Tibial nerve (tissue), 4 donors: ENCODE measurements at places on chromosomes 5 and 9. TPM values are rescaled to one million over a fixed set of nuclear protein-coding genes. Genes with fewer than 3 reads are reported as not detected.

Gene SLC4A9
- total RNA-seq, result not detected

Gene SLC6A19
- not detected for total RNA-seq

Gene ROR2
- total RNA-seq, result 4.2 TPM

Gene FAM169A
- total RNA-seq, result 11.7 TPM

Gene SMIM27
- 5.3 TPM for total RNA-seq

Gene PCDHA1
- total RNA-seq, result not detected

Gene CCL27
- not detected for total RNA-seq

DNA sequence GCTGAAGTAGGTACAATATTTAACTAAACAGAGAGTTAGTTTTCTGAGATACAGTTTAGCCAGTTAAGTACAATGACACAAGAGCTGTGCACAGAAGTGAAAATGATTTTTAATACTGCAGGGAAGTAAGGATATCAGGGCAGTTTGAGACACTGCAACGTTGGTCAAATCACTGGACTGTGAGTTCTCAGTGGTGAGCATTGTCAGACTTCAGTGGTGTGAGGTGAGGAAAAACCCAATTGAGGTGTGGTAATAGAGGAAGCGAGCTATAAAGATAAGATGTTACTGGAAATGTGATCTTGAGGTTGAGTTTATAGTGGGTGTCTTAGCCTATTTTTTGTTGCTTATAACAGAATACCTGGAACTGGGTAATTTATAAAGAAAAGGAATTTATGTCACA, 12.8 kb upstream of the FBXL7 start:
- DNase-seq, result no peak

GRCh38 chr9:122126331-122127261, 33.0 kb downstream of the NDUFA8 start:
- DNase-seq, result no peak

DNA sequence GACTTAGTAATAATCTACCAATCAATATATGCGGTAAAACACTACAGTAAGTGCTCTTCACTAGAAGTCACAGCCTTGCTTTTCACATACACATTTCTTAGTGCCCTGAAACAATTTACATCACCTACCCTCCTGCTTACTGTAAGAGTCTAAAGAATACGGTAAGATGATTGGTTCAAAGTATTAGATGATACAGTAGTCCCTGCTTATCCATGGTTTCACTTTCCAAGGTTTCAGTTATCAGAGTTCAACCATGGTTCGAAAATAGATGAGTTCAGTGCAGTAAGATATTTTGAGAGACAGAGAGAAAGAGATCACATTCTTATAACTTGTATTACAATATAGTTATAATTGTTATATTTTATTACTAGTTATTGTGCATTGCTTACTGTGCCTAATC, 83.0 kb downstream of the CPLANE1 start:
- no peak for DNase-seq

DNA sequence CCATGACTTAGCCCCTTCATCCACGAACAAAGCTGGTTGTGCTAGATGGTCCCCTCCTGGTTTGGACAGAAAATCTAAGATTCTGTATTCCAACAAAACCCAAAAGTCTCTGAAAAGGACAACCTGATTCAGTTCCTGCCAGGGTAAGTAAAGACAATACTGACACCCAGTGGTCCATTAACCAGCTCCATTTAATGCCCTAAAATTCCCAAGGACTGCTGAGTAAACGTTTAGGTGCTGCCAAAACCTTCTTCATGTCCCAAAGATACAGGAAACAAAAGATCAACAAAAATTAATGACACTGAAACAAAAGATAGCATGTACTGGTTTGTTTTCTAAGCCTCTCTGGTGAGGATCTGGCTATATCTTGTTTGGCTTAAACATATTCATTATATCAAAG, 25.3 kb upstream of the PPP1R2B start:
- no peak for DNase-seq

DNA sequence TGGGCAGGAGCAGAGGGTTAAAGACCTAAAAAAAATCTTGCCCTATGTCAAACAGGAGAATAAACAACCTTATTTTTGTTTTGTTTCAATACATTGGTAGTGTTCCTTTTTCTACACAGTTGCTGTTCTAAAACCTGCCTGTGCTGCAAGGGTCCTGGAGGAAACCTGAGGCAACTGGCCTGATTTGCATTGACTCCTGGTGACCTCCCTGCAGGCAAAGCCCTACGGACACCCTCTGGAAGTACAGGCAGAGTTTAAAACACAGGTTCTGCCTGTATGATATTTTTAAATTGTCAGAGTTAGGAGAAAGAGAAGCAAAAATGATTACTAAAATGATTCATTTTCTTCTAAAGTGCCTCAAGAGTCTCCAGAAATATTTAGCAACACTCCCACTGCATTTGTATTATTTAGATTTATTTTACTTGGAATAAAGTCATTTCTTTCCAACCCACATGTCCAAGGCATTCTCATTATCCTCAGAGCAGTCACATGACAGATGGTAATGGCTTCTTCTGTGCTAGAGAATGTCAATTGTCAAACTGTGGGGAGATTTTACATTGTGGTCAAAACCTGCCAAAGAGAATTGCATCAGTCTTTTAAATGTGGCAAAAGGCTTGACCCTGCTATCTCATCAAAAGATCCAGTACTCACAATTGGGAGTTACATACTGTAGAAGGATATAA, 559.6 kb downstream of the CETN3 start:
- DNase-seq, result no peak

DNA sequence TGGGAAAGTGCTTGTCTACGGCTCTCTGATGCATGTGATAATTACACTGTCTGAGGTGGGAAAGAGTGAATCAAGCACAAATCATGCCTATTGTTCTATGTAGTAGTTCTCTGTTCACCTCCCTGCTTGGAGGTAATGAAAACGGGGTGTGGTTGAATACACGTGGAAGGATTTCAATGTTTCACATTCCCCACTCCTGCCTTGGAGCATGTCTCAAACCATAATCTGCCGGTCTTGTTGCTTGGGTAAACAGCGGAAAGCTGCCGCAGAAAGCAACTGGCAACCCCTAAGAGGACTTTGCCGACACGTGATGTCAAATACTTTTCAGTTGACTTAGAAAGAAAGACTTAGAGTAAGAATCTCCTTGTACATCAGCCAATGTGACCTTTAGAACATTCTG, 63.5 kb upstream of the MOCS2 start:
- no peak for DNase-seq

GRCh38 chr5:5011151-5011550, 129.0 kb upstream of the ADAMTS16 start:
- no peak for DNase-seq

GRCh38 chr9:98368366-98369065, 113.1 kb upstream of the TBC1D2 start:
- no peak for DNase-seq

DNA sequence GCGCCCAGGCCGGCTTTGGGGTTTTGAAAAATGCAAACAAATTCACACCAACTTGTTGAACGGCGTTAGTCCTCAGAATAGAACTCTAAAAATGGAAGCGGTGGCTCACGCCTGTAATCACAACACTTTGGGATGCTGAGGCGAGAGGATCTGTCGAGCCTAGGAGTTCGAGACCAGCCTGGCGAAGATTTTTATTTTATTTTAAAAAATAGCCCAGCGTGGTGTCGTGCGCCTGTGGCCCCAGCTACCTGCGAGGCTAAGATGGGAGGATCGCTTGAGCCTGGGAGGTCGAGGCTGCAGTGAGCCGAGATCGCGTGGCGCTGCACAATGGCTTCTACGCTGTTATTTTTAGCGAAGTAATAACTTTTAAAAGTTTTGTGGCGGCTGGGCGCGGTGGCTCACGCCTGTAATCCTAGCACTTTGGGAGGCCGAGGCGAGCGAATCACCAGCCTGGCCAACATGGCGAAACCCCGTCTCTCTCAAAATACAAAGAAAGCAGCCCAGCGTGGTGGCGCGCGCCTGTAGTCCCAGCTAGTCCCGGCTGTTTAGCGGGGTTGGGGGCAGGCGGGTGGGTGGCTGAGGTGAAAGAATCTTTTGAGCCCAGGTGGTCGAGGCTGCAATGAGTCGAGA, 694 bp upstream of the PLIN2 start:
- DNase-seq, result peak; percentile 24

DNA sequence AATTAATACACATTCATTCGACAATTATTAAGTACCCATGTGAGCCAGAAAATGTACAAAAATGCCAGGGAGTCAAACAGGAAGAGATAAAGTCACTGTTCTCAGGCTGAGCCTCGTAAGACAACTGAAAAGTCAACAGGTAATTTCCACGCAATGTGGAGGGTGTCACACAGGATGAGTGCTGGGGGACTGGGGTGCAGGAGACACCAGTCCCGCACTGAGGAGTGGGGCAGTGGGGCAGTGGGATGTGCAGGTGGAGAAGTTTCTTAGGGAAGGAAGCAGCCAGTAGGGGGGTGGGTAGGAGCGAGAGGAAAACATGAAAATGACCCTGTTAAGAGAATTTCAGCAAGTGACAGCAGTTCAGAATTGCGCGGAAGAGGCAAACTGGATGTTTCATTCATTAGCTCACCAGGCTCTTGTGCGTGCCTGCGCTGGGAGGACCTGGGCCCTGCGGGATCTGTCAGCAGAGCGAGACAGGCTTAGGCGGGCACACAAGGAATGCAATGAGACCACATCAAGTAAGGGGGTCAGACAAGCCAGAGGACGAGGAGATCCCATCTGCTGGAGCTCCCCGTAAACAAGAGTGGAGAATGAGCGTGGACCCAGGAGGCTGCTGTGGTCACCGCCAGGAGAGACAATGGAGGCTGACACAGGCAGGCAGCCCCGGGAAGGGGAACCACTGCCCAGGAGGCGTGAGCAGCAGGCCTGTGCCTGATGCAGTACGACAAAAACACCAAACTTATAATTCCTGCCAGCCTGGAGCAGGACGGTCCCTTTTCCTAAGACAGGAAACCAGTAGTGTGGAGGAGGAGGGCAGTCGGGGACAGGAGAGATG, 21.0 kb downstream of the CAMSAP1 start:
- no peak for DNase-seq

GRCh38 chr5:73486119-73486899, 11.9 kb upstream of the BTF3 start:
- DNase-seq, result no peak

DNA sequence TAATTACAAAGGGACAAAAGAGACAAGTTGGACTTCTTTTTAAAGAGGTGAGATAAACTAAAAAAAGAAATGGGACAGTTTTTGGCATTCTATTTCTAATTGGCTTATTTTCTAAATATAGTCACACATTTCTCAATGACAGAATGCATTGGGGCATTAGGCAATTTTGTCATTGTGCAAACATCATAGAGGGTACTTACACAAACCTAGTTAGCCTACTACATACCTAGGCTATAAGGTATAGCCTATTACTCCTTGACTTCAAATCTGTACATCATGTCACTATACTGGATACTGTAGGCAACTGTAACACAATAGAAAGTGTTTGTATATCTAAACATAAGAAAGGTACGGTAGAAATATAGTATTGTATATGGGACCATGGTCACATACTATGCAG, 56.1 kb downstream of the LSM11 start:
- DNase-seq, result no peak

- DNase-seq, result no peak
Measured at GRCh38 chr5:27734838-27735237, 696.5 kb upstream of the CDH9 start.

DNA sequence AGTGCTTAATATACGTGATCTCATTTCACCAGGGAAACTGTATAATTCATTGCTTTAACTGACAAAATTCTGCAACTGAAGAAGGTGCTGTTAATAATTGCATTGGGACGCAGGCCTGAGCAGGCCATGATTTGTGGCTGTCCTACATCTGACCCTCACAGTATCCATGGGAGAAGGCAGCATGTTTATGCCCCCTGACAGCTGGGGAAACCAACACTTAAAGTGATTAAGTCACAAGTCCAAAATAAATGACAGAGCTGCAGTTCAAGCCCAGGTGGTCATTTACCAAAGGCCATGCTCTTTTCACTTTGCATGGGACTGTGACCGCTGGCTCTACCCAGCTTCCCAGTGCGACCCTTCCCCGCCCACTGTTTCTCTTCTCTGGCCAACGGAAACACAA, 30.5 kb upstream of the KCNMB1 start:
- no peak for DNase-seq

DNA sequence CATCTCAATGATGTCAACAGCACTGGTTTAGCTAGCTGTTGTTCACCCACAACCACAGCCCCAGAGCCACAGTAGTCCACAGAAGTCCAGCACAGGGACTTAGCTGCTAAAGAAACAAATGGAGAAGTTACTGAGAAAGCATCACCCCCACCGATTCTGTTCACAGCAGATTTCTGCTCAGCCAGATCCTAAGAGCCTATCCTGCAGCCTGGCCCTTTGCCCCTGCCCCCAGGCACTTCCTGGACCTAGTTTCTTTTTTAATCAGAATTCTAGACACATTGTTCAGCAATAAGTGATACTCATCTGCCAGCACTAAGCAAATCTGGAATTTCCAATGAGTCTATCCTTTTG, 7.4 kb downstream of the B4GALT1 start:
- DNase-seq, result peak; percentile 26

DNA sequence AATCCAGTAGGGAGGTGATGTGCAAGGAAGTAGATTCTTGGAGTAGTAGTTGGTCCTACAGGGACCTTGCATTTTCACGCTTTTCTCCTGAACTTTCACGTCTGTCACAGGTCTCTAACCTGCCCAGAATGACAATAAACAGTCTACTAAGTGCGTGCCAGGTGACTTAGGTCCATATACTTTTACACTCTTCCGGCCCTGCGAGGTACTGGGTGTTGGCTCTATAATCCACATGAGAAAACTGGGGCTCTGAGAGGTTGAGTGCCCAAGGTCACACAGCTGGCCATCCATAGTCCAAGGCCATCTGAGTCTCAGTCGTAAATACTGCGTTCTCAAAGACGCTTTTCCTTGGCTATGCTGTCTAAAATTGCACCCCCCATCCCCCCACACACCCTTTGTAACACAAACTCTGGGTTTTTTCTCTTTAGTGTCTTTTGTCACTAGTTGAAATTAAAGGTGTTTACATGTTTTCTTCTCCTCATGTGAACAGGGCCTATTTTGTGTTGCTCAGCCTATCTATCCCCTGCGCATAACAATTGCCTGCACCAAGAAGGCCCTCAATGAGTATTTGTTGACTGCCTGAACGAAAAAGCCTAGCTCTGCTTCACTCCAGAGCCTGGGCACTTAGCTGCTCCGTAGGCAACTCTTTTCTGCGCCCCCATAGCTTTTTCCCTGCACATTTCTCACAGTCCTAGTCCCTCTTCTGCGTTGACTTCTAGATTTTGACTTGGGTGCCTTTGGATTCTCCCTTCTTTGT, 943 bp downstream of the SFXN1 start:
- no peak for DNase-seq

DNA sequence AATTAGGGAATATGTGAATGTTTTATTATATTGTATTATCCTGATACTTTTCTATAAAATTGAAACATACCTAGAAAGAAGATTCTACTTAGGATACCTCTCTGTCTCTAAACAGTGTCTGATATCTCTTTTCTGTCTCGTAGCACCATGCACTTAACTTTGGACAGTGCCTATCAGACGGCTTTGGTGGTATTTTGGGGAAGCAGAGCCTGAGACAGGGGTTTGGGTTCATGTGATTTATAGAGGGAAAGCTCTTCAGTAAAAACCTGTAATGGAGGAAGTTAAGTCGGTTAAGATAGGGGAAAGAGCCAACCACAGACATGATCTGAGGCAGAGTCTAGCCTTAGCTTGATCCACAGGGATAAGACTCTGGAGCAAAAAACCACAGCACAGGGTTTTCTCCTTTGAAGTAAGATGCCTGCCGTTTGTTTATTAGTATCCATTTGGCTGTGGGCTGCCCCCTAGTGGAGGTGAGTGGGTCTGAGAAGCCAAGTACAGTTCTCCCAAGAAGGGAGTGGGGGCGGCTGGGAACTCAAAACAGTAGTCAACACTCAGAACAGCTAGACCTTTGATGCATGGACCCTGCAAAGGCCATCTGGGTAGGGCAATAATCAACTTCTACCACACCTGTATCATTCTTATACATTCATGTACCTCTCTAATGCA, 141.2 kb upstream of the ASTN2 start:
- peak; percentile 17 for DNase-seq

- no peak for DNase-seq
Measured at GRCh38 chr5:69048230-69048629, 45.6 kb upstream of the SLC30A5 start.
